ENCODE measurements at places on chromosomes 5 and 9.

GRCh38 chr5:150397782-150398721 is 14.7 kb downstream of the CD74 start:
- DNase-seq: no peak

DNA sequence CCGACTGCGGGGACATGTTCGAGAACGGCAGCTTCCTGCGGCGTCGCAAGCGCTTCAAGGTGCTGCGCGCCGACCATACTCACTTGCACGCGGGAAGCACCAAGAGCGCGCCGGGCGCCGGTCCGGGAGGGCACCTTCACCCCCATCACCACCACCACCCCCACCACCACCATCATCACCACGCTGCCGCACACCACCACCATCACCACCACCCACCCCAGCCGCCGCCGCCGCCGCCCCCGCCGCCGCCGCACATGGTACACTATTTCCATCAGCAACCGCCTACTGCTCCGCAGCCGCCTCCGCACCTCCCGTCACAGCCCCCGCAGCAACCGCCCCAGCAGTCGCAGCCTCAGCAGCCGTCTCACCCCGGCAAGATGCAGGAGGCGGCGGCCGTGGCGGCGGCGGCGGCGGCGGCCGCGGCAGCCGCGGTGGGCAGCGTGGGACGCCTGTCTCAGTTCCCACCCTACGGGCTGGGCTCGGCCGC is 514 bp downstream of the FOXB2 start:
- no peak for DNase-seq

GRCh38 chr9:75896193-75896592 is 5.7 kb downstream of the PCSK5 start:
- no peak for DNase-seq

DNA sequence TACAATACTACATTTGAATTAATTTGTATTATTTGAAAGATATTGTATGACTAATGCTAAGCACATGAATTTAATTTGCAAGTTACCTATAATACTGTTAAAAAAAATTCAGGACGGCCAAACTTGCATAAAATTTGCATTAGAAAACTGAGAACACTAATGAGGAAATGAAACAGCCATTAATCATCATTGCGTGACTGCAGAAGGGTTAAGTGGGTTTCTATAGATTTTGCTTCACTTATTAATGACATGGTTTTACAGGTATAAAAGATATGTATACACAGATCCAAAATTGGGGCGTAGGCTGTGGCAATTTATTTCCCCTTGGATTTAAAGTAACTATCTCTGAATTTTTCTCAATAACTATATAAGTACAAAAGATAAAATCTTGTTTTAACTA is 882.6 kb downstream of the PTPRD start:
- no peak for DNase-seq

GRCh38 chr5:106454651-106455415 is 1215.9 kb downstream of the EFNA5 start:
- DNase-seq: no peak

DNA sequence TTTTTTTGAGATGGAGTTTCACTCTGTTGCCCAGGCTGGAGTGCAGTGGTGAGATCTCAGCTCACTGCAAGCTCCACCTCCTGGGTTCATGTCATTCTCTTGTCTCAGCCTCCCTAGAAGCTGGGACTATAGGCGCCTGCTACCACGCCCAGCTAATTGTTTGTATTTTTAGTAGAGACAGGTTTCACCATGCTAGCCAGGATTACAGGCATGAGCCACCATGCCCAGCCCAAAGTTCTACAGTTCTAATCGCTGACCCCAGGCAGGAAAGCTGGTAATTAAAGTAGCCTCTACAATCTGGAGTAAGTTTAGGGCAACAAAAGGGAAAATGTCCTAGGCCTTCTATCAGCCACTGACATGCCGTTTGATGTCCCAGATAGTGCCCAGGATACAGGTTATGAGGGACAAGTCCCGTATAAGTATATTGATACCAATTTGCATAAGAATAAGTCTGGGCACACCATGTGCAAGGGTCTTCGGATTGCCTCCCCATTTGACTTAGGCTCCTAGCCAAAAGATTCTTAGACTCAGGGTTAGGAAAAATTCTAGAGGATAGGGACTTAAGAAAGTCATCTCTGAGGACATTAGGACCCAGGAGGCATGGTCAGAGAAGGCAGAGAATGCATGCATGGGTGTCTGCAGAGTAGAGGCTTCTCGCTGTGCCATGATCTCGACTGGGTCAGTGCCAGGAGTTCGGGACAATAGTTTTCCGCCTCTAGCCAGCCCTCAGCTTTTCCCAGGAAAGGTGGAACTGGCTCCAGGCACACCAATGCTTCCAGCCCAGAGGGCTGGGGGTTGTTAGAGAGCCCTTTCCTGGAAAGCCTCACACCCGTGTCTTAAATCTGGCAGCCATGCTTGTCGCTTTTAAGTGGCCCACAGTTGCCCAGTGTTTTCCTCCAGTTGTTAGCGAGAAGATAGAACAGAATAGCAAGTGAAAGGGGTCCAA is 1111.1 kb downstream of the TAF11L14 start:
- DNase-seq: no peak

GRCh38 chr5:139481580-139482049 is 943 bp downstream of the STING1 start:
- no peak for DNase-seq

- DNase-seq: no peak
These were observed 174.5 kb upstream of the SLC12A2 start for GRCh38 chr5:127909066-127909465.

- no peak for DNase-seq
These were observed 33.9 kb downstream of the UNC13B start for GRCh38 chr9:35195683-35196082.

DNA sequence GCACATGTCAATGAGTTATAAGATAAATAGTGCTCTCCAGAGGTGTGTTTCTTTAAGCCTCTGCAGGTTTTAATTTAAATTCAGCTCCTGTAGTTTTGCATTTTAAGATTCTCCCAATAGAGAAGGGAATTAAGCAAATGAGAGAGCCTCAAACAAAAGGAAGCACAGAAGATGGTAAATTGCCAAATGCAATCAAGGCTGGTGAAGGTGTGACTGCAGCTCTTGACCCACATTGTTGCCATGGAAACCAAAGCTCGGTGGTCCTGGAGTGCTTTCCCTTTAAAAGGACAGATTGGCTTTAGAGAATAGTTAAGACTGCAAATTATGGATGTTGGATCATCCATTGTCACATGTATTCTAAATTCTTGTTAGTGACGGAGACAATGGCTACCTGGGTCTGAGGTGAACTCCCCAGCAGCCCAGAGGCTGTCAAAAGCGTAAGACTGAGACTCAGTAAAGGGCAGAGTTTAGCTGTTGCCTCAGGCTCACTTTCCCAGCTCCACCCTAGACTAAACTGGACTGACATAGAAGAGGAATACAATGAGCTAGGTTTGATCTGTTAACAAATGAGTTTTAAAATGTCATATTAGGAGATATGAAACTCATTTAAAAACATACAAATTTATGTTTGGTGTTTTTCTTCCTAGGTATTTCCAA is 12.3 kb downstream of the GAPT start:
- no peak for DNase-seq

- DNase-seq: no peak
These were observed 32.2 kb downstream of the DAB2IP start for GRCh38 chr9:121683652-121684051.

GRCh38 chr9:15543047-15543813 is 9.6 kb upstream of the CCDC171 start:
- no peak for DNase-seq

GRCh38 chr5:33317271-33317670 is 123.5 kb upstream of the TARS1 start:
- DNase-seq: no peak

DNA sequence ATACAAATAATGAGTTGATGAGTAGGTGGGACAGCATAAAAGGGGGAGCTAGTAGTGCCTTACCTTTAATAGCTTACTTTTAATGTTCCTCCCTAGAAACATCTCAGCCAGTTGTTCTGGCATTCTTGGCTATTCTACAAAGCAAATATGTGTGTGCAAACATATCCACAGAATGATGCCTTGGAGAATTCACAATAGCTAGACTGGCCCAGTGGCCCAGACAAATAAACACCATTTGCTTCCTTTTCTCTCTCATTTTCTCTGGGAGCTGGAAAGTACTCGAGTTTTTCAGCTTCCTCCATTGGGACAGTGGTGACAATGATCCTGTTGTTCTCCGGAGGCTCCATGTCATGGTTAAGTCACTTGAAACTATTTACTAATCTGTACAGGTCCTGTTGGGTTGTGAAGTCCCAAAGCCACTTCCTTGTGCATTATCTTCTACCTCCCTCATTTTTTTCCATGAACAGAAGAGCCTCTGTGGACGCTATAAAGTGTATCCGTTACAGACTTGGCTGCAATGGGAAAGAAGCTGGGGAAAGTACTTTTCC is 122.9 kb downstream of the DMAC1 start:
- DNase-seq: no peak

DNA sequence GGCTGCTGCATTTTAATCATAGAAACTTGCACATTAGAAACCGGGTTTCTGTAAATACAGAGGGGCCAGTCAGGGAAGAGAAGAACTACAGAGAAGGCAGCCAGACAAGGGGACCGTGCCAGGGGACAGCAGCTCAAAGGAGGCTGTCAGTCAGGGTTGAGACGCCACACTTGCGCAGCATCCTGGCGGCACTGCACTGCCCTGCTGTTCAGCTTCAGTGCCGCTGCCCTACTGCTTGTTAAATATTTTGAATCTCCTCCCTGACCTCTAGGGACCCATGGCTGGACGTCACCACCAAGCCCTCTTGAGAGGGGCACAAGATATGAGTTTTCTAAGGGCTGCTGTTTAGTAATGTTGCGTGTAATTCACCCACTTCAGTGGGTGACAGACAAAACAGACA is 43.6 kb upstream of the ZBTB43 start:
- DNase-seq: no peak

DNA sequence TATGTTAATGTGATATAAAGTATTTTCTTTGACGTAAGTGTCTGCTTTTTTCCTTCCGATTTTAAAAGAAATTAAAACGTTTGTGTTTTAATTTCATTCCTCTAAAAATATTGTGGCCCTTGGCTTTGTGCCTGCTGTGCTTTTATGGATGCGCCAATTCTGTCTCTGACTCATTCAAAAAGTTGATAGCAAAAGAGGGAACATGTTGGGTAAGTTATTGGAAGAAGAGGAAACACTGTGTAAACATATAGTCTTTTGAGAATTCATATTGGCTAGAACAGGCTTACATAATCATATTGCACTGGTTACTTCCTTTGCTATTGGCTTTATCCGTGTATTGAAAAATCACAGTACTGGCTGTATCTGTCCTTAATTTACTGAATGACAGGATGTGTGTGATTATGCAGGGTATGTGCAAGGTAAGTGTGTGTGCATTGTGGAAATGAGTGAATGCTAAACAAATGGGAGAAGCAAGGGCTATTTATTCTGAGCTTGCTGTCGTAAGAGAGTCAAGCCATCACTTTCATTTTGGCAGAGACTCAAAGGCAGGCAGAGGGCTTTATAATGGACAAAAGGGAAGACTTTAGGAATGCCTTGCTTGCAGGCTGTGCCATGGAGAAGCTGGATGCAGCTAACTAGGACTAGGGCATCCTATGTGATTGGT is 67.8 kb downstream of the SGCD start:
- no peak for DNase-seq

- no peak for DNase-seq
These were observed 7.5 kb upstream of the PFDN1 start for GRCh38 chr5:140310434-140310833.

DNA sequence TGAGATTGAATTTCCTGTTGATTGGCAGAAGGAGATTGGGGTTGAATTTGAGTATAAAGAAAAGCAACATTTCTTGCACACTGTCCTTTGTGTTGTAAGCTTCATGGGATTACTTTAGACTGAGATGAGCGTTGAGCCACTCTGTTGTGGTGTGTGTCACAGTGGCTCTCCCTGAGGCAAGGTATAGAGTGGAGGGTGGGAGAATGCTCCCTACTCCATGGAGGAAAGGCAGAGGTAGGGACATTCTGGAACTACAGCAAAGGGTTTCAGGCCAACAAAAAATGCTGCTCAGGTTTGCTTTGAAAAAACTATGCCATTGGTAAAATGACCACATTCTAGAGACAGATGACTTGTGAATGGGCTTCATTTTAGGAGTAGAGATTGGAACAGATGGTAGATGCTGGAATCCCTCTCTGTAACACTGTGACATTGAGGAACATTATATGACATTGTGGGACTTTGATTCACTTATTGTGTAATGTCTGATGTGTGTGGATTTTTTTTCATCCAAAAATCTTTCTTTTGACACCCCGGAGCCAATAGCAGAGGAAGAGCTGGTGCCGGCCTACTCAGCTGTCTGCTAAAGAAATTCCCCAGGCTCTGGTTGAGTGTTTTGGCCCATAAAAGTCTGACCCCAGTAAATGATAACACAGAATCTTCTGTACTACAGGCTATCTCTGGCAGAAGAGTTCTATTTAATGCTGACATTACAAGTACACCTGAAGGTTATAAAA is 6.2 kb upstream of the CEP120 start:
- DNase-seq: no peak

GRCh38 chr5:113147101-113147508 is 170.5 kb downstream of the DCP2 start:
- no peak for DNase-seq

- DNase-seq: no peak
These were observed 26.8 kb downstream of the FBXW11 start for GRCh38 chr5:171979606-171980005.

DNA sequence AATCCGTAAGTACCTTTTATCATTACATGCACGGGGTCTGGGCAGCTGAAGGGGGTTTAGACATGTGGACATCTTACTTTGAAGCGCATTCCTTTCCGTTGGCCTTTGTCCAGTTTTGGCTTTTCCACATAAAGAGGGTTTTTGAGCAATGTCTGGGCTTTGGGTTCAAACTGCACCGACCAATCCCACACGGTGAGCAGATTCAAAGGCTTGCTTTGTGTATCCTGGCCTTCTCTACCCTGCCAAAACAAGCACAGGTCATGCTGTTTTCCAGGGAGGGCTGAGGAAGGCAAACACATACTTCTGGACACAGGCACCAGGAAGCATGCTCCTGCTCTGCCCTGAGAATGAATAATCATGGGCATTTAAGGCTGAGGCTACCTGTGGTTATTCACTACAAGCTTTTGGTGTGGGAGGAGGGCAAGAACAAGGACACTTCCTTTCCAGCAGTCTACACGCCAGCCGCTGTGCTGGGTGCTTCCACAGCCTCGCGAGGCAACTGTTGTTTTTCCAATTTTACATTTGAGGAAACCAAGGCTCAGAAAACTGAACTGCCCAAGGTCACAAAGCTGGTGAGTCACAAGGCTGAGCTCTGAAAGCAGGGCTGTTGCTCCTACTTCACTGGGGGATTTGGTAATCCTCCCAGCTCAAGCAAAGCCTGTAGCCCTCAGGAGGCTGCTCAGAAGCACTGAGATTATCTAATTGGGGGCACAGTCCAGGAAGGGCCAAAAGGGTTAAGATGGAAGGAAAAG is 59.8 kb upstream of the GOLPH3 start:
- DNase-seq: no peak

- DNase-seq: no peak
These were observed 22.7 kb upstream of the LECT2 start for GRCh38 chr5:135977375-135977928.
